ENCODE measurements at places on chromosomes 3 and 15.

GRCh38 chr3:180855364-180855763 is 57.1 kb upstream of the FXR1 start:
- no peak for DNase-seq

DNA sequence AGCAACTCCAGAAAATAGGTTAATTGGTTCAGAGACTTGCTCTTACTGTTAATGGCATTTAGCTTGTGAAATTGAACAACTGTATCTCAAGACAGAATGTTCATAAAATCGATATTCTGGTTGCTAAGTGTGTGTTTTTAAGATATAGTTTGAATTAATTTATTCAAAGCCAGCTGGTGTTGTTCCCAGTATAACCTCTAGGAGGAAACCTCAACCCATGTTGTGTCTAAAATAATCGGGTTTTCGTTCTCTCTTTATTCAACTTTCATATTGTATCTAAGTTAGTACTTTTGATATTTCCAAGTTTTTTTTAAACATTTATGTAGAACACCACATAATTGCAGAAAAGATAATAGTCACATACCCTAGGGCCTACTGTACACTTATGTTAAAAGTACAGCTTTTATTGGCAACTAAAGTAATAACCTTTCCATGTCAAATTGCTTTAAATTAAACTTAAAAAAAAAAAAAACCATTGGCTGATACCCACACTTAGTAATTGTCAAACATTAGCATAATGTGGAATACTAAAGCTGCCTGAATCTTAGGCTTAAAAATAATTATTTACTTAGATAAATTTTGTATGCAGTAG is 90.9 kb downstream of the SAMMSON start:
- no peak for DNase-seq

DNA sequence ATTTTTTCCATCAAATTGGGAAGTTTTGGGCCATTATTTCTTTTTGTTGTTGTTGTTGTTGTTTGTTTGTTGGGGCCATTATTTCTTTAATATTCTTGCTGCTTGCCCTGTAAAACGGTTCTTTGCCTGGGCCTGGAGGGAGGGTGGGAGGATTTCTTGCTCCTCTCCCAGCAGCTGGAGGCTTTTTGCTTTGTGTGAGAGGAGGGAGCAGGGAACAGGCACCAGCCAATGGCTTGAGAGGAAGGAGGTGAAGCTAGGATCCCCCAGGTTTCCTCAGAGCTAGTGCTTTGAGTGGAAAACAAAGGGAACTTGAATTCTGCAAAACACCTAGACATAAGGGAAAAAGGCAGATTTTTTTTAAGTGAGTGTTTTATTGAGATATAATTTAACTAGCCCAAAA is 61.2 kb upstream of the DNAJC19 start:
- DNase-seq, result no peak

- no peak for DNase-seq
These were observed 21.4 kb downstream of the CALML4 start for GRCh38 chr15:68183616-68184315.

DNA sequence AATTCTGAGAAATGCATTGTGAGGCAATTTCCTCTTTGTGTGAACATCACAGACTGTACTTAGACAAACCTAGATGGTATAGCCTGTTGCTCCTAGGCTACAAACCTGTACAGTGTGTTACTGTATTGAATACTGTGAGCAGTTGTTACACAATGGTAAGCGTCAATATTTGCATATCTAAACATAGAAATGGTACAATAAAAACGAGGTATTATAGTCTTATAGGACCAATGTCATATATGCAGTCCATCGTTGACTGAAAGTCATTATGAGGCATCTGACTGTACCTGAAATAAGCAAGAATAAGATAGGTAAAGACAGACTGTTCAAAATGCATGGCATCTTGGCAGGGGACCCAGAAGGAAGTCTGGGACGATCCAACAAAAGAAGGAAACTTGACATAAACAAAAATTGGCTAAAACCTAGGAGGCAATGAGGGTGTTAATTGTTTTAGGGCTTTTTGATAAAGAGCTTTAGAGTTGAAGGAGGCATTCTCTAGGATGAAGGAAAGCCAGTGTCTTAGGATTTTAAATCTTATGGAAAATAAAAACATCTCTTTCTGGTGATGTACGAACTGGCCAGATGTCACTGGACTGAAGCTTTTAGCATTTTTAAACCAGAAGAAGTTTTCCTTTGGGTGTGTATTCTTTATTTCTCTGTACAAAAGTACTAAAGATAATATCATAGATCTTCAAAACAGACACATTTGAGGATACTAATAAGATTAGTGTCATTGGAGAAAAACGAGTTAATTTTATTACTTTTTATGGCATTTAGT is 9.2 kb upstream of the SPRED1 start:
- no peak for DNase-seq

GRCh38 chr3:126005951-126006350 is 37.0 kb downstream of the ROPN1B start:
- DNase-seq, result no peak

DNA sequence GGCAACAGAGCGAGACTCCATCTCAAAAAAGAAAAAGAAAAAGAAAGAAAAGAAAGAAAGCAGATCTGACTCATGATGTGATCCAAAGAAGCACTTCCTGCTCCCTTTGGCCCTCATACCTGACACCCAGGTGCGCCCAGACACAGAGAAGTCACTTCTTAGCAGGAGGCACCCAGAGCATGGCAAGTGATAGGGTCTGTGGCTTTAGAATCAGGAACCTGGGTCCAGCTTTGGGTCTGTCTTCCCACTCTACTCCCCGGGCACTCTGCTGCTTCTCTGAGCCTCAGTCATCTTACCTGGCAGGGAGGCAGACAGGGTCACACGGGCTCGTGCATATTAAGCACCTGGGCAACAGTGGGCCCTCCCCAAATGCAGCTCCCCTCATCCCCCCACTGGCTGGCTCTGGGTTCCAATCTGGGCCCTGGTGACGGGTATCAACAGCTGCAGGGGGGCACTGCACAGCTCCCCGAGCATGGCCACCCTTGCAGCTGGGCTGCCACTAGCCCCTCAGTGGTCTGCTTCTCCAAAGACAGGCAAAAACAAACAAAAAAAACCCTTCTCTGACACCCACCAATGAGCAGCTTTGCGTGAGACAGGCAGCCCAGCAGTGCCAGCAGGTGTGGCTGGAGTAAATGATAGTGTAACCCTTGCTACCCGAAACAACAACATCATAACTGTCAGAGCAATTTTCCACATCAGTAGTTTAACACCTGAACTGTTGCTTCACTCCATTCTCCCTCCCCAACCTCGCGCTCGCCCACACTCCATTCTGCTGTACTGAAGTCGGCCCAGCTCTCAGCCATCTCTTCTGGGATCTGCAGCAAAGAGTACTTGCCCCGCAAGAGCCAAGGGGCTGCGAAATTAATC is 99.8 kb downstream of the MEGF11 start:
- DNase-seq, result no peak

GRCh38 chr3:190038050-190038933 is 82.4 kb downstream of the P3H2 start:
- DNase-seq, result no peak

- no peak for DNase-seq
These were observed 31.3 kb downstream of the NOX5 start for GRCh38 chr15:69045802-69046201.

DNA sequence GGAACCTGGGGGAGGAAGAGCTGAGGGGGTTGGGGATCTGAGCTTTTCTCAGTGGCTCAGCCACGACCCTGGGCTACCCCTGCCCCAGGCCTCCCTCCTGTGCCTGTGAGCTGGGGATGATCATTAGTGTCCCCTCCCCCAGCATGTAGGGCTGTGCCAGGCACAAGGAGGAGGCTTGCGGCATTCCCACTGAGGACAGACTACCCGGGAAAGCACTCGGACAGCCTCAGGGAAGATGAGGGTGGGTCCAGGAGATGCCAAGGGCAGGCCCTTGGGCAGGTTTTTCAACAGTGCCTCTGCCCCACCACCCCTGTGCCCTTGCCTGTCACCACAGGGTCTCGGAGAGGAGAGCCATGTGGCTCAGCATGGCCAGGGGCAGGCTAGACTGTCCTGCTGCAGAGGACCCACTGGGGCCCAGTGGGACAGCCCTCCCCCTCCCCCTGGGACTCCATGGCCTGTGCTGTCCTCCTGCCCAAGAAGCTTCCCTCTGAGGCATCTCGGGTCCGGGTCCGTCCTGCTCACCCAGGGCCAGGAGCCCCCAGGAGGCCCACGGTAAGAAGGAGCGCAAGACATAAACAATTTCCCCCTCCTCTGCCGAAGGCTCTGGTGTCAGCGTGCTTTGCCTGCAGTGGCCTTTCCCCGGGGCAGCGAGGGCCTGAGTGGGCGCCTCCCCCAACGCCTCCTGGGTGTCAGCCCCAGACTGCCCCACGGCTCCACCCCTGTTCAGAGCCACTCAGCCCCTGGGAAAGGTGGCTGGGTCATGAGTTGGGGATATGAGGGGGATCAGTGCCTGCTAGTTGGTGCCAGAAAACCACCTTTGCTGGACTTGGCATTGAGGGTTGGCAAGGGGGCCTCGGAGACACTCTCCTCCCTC is 192.5 kb downstream of the GOLGA6L6 start:
- DNase-seq, result no peak

- no peak for DNase-seq
These were observed 468.6 kb downstream of the SHQ1 start for GRCh38 chr3:72379500-72380187.

GRCh38 chr3:32315441-32315840 is 76.2 kb upstream of the CMTM7 start:
- no peak for DNase-seq

GRCh38 chr15:74221399-74222239 is 14.5 kb upstream of the CCDC33 start:
- no peak for DNase-seq

GRCh38 chr3:87549208-87549607 is 272.8 kb upstream of the POU1F1 start:
- DNase-seq, result no peak

DNA sequence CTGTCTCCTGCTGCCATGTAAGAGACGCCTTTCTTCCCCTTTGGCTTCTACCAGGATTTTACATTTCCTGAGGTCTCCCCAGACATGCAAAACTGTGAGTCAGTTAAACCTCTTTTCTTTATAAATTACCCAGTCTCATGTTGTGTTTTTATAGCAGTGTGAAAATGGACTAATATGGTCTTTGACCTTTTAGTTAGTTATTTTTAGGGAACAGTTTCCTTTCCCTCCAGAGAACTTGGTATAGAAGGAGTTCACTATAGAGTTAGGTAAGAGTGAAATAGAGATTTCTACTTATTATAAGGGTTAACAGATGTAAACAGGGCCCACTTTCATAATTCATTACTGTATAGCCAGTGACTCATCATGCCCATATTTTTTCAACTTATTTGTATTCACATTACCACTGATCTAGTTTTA is 170.9 kb downstream of the UNC13C start:
- no peak for DNase-seq

DNA sequence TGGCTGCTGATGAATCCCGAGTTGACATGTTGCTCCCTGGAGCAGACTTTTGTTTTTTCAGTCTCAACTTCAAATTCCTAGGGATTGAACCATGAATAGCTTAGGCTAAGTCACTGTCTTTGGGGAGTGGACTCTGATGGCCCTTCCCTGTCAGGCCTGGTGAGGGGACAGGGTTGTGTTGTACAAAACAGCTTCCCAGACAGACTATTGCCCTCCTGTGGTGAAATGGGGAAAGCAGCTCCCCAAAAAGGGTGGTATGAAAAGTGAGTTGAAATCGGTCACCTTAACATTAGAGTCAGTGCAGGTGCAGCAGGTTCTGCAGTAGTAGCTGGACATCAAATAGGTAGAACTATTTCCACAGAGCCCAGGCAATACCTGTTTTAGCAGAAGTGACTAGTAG is 775.6 kb downstream of the ROBO2 start:
- no peak for DNase-seq

GRCh38 chr3:186013312-186013711 is 75.5 kb upstream of the TRA2B start:
- DNase-seq, result no peak

DNA sequence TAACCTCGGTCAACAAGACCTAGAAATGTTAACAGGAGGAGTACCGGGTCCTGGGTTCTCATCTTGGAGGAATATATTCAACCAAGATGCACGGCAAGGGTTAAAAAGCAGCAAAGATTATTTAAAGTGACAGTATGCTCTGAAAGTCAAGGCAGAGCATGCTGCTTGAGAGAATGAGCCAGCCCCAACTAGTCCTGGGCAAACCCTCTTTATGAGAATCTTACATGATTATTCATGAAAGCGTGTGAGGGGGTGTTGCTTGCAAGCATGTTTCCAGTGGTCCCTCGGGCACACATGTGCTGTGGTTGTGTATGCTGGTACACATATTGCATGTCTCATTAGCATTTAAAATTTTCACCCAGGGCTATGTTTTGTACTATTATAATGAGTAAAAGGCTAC is 1445.6 kb downstream of the SI start:
- no peak for DNase-seq

DNA sequence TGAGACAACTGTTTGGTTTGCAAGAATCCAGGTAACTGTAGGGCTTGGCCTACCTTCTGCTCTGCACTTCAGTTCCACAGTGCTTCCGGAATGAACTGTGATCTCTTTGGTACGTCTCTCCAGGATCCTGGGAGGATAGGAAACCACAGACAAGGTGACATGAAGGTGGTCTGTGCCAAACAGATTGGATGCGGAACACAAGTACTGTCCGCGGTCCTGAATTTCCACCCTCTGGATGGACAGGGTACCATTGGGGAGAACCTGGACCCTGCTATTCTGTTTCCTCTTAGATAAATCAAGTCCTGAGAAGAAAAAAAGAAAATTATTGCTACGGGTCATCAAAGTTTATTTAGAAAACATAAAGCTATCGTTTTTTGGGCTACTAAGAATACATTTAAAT is 17.3 kb downstream of the IGSF10 start:
- no peak for DNase-seq

GRCh38 chr3:122066331-122067213 is 11.4 kb downstream of the CD86 start:
- no peak for DNase-seq

- DNase-seq, result no peak
These were observed 29.3 kb upstream of the INSYN1 start for GRCh38 chr15:73782344-73782959.

- no peak for DNase-seq
These were observed 614 bp downstream of the CHCHD6 start for GRCh38 chr3:126704494-126705214.

GRCh38 chr3:37701734-37702433 is 159.8 kb upstream of the CTDSPL start:
- no peak for DNase-seq

DNA sequence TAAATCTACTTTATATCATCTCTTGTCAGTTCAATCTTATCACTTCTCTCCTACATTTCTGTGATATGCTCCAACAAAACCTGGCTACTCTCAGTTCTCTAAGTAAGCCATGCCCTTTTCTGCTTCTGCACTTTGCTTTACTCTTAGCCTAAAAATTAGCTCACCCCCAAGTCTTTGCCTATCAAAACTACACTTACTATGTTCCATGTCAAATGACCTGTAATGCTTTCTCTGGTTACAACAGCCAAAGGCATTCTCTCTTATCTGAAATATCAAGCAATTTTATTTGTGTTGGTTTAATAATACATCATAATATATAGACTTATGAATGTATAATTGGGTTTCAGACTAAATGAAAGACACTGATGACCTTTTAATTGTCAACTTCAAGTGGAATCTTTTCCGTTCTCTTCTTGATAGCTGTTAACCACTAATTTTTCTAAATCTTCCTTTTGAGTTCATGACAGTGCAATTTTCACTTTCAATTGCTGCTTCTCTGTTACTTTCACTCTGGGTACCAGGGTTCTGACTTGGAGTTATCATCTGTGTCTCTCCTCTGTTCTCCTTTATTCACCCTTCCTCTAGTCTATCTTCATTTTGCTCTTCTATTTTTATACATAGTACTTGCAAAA is 619.0 kb upstream of the GOLIM4 start:
- DNase-seq, result no peak

All from Panc1 (cell line).